Liver (tissue), 10 donors: ENCODE measurements at places on chromosomes 1 and 21.

DNA sequence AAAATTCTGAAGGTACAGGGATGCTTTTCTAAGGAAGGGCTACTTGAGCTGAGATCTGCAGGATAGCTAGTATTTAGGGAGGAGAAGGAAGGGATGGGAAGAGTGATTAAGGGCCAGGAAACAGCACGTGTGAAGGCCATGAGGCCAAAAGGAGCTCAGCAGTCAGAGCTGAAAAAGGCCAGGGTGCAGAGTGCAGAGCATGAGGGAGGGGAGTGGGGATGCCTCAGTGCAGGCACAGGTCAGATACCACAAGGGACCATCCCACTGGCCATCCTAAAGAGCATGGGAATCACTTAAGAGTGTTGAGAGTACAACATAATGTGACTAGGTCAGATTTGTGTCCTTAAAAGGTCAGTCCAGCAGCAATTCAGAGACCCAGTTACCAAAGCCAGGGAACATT is 16.0 kb downstream of the LRRN2 start:
- no peak for DNase-seq
- no peak overlapping the region for H3K27ac ChIP-seq
- no peaks in the 10 kb centered on the region for H3K4me1 ChIP-seq
- no peaks in the 10 kb centered on the region for H3K27me3 ChIP-seq
- H3K36me3 ChIP-seq: no peaks in the 10 kb centered on the region

DNA sequence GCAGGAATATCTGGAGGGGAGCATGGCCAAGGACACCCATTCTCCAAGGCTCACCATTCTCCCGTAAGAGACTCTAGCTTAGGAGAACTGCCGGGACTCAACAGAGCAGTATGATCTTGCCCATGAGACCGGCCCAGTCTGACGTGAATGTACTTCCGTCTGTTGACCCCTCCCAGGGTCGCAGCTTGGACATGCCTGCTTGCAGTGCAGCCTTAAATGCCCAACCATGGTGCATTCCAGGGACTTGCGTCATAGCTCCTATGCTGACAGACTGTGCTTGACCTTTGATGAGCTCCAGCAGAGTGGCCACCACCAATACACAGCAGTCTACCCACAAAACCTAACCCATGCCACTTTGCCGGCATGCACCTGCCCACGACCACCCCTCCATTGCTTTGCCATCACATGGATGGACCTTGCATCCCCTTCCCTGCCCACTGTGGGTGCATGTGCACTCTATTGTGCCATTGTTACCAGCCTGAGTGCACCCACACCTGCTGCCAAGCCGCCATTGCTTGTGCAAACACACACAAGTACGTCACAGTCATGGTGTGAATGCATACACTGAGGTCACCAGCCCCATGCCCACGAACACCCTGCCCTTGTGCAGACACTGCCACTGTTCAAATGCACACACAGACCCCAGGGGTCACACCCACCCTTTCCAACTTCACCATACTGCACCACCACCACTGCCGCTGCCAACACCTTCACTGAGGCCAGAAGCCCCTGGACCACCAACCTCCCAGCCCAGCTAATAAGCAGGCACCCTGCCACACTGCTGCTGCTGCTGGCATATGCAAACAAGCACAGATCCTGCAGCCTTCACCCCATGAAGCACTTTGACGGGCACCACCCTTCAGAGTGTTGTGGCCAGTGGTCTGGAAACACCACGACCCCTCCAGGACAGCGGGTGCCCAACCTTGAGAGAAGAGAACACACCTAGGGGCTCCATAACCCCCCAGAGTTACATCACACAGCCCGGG is 1141.3 kb downstream of the BRINP3 start:
- no peaks in the 10 kb centered on the region for H3K36me3 ChIP-seq
- H3K4me1 ChIP-seq: no peaks in the 10 kb centered on the region

DNA sequence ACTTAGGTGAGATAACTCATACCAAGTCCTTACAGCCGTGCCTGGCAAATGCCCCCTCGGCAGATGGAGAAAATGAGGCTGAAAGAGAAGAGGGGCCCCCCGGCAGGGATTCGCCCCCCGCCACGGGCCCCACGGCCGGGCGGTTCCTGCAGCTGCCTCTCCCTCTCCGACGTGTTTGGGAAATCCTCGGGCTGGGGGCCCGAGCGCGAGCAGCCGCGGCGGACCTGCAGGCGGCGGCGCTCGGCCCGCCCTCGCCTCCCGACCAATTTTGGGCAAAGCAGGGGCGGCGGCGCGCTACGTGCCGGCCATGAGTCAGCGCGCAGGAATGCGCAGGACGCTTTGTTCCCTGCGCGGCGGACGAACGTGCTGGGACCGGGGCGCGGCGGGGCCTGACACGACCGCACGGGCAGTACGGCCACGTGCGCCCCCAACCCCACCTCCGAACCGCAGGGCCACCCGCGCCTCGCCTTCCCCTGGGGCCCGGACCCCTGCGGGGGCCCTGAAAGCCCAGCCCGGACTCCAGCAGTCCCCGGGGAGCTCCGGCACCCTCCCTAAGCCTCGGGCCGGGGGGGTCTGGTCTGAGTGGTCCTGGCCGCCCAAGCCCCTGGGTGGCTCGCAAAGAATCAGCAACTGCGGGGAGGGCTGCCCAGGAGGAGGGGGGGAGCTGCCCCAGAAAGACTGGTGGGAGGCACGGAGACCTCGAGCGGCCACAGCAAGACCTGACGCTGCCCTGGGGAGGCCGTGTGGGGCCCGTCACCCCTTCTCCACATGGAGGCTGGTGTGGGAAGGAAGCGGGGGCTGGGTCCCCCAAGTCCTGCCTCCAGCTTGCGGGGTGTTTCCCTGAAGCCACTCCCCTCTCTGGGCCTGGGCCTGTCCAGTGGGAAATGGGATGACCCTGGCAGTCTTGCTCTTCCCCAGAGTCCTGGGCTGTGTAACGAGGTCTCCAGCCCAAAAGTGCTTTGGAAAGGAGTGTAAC is 11.9 kb upstream of the EDN2 start:
- no peak overlapping the region for H3K4me3 ChIP-seq
- no peaks in the 10 kb centered on the region for H3K36me3 ChIP-seq
- peaks cover 2% of the 10 kb centered on the region for H3K27me3 ChIP-seq
- H3K27ac ChIP-seq: no peak overlapping the region
- H3K4me1 ChIP-seq: peaks cover 6% of the 10 kb centered on the region

DNA sequence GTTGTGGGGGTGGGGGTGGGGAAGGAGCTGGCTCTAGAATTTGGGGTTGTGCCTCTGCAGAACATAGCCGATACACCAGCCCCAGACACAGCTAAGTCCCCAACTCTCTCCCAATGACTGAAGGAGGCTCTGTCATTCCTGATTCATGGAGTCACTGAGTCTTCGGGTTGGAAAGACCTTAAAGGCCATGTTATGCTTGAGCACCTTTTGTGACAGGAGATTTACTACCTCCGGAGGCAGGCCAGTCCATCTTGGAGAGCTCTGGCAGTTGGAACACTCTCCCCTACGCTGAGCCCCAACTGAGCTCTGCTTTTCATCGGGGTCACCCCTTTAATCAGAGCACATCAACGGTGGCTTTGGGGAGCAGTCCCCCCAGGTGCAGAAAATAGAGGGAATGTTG is 284.4 kb upstream of the GJB5 start:
- no peaks in the 10 kb centered on the region for H3K4me1 ChIP-seq
- no peak overlapping the region for H3K4me3 ChIP-seq
- DNase-seq: no peak

GRCh38 chr21:33406493-33406892 is 3.3 kb downstream of the IFNGR2 start:
- H3K36me3 ChIP-seq: peaks cover under 1% of the 10 kb centered on the region
- DNase-seq: no peak
- H3K27ac ChIP-seq: no peak overlapping the region
- no peaks in the 10 kb centered on the region for H3K27me3 ChIP-seq
- peaks cover 27% of the 10 kb centered on the region for H3K4me1 ChIP-seq
